ENCODE measurements at places on chromosomes 1 and 21.
A peak's percentile ranks its signal among the peaks of the same experiment; 100 is the strongest.

DNA sequence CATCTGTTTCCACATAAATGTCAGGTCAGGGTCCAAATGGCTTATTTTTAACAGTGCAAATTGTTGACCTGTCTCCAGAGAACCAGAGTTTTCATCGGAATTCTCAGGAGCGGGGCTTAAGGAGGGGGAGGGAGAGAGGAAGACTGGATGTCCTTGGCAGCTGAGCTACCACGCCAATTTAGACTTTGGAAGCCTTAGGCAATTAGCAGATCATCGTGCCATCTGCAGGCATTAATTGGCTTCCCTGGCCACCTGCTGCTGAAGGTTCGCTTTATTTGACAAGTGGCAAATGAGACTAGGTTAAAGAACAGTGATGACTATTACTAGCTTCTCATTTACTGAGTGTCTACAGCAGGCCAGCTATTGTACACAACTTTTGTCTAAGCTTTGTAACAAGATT, 43.7 kb downstream of the HLX start:
- DNase-seq, result no peak

- DNase-seq, result no peak
Observed at GRCh38 chr1:24575905-24576587, 20.2 kb downstream of the NCMAP start.

- DNase-seq, result no peak
Observed at GRCh38 chr1:28950449-28950848, 36.1 kb downstream of the EPB41 start.

GRCh38 chr1:213984387-213985208, 3.2 kb upstream of the PROX1 start:
- no peak for DNase-seq

DNA sequence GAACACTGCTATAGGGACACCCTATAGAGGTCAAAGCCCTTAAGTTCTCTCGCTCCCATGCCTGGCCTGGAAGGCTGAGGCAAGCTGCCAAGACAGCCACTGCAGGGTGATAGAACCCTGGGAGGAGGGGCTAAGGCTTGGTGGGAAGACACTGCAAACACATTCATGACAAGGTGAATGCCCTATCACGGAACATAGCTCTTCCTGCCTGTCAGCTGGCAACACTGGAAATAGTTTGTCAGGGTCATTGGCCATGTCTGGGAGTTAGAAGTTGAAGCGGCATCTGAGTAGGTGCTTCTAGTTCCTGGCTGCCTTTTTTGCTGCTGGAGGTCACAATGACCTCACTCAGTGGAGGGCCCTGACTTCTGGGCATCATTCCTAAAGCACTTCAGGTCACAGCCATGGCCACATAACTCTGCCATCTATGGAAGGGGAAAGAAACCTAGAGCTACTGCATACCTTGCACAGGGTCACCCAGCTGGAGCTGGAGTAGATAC, 4.2 kb downstream of the FABP3 start:
- no peak for DNase-seq

DNA sequence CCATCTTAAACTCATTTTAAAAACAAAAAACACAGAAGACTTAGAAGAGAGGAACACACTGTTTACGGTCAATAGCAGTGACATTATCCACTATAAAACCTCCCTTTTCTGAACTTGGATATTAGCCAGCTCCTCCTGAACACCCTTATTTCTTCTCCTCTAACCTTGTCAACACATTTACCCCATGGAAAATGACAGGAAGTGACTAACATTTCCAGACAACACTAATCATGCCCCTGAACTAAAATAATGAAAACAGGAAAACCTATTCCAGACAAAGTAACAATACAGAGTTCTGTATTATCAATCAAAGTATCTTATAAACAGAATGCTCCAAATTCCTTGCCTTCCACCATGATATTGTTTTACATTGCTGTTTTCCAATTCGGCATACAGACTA, 45.3 kb downstream of the PALMD start:
- DNase-seq, result no peak

DNA sequence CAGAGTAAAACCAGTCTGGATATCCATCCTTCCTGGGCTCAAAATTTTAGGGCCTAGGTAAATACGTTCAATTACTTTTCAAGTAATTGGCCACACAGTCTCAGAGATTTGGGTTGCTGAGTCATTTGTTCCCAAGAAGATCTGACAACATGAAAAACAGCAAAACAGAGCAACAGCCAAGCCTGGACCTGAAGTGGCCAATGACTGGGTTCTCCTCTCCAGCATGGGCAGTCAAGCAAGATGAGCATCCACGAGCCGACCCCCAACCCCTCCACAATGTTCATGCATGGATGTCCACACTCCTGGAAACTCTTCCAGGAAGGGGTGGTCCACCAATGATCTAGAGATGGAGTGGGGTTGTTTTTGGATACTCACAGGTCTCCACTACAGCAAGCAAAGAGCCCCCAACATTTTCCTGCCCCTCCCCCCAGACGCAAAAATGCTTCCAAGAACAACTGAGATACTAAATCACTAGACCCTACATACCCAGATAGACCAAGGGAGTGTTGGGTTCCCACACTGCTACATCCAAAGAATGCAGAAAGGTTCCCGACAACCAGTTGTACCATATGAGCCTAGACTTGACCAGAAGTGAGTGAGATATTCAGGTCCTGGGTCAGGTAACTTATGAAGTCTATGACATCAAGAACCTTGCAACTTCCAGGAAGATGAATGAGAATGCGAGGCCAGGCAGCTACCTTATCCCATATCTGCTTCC, 73.0 kb downstream of the CD46 start:
- no peak for DNase-seq

GRCh38 chr21:24290151-24290833, 1317.0 kb downstream of the MRPL39 start:
- no peak for DNase-seq

DNA sequence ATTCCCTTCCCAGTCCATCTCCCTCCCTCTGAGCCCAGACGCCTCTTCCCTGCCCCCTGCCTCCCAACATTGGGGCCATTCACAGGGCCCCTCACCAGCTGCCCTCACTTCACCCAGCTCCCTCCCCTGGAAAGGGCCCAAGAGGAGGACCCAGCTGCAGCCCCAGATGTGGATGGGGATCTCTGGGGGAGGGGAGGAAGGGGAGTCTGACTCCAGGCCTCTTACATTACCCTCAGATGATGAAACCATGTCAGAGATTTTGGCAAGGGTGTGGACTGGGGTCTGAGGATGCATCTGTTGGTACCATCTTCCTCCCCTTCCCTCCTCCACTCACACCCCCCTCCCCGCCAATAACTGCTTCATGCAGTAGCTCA, 1.1 kb upstream of the KIF21B start:
- no peak for DNase-seq

DNA sequence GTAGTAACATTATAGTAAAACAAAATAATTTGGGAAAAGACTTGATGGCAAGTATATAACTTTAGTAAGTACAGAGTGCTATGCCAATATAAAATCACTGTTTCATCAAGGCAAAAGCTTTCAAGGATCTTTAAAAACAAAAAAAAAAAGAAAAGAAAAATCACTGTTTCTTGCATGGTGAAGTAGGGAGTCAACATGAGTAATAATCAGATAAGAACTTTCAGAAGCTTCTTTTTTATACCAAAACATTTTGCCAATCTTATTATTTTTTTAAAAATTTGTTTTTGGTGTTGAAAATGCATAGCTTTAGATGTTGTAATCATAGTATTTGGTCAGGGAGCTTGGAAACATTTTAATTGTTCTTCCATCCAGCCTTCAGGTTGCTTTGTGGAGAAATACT, 37.2 kb downstream of the CAMSAP2 start:
- DNase-seq, result no peak

GRCh38 chr21:31731056-31731856, 662 bp downstream of the SCAF4 start:
- peak; percentile 29 for DNase-seq

DNA sequence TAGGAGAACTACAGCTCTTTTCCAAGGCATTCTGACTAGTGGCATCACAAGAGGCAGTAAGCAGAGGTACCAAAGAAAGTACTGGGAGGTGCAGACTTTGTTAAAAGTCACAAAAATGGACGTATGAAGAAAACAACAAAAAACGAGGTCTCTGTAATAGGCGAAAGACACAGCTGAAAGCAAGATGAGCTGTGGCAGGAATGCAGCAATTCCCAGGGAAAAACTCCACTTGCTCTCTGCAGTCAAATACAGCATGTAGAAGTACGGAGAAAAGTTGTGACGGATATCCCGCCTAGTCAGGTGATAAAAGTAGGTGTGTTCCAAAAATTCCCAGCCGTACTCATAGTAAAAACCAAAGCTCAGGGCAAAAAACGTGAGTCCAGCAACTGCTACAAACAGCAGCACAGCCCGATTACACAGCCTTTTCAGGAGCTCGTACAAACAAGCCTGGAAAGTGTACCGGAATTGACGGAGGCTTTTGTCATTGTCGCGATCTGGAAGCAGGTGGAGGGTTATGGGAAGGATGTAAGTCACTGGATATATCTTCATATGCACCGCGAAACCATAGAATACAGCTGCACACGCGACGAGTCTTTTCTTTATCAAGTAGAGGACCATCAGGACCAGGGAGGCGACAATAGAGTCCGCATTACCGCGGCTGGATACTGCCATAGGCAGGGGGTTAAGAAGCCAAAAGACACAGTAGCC, 979 bp downstream of the PIGM start:
- DNase-seq, result no peak

DNA sequence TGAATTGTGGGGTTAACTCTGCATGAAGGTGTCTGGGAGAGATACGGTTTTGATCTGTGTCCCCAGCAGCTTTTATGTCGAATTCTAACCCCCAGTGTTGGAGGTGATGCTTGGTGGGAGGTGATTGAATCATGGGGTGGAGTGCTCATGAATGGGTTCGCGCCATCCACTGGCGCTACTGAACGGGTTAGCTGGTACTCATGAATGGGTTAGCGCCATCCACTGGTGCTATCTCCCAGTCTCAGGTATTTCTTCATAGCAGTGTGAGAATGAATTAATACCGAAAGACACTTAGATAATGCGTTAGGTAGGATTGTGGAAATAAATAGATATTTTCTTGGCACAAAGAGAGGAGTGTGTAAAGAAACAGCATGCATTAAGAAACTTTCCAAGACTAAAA, 32.9 kb upstream of the CLDN8 start:
- DNase-seq, result no peak

DNA sequence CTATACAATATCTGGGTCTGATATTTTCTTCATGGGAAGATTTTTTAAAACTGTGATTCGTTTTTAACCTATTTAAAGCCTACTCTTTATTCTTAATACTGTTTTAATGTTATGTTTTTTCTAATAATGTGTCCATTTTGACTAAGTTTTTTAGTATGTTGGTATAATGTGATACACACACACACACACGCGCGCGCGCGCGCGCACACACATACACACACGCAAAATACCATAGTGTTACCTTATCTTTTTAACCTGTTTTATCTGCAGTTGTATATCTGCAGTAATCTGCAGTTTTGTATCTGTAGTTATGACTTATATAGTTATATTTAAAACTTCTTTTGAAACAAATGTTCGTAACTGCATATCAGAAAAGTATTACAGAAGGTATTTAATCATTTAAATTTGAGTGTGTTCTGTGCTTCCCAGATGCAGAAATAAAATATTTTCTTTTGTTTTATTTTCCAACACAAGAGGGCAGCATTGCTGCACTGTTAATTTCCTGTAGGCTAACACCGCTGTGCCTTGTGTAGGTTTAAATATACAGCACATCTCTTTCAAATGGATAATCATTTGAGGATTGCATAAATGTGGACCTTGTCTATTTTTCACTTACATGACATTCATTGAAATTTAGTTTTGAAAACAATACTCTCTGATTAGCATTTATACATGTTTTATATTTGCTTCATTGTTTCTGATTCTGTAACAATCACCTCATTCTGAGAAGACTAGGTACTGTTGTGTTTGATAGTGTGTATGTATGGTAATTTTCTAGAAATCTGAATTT, 166.1 kb downstream of the PDE4B start:
- peak; percentile 49 for DNase-seq

GRCh38 chr21:34881421-34881820, 167.7 kb downstream of the RUNX1 start:
- DNase-seq, result no peak

GRCh38 chr1:51679435-51679834, 62.5 kb downstream of the OSBPL9 start:
- no peak for DNase-seq

DNA sequence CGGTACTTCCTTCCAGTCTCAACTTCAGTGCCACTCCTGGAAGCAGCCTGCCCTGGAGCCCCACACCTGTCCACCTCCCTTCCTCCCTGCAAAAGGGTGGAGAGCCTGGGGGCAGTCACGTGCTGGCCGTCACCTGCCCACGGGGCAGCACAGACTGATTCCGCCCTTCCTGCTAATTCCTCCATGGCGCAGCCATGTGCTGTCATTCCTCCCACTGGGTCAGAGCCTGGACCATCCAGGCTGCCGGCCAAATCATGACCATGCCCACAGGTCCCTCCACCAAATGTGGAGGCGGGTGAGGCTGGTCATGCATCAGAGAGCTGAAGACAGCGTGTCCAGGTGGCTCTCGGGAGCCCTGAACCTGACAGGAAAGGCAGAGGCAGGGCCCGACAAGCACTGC, 24.4 kb upstream of the GPR153 start:
- DNase-seq, result no peak

GRCh38 chr1:241639623-241640148, 483 bp downstream of the CHML start:
- DNase-seq, result no peak

GRCh38 chr1:41813755-41814745, 104.7 kb downstream of the HIVEP3 start:
- DNase-seq, result no peak

DNA sequence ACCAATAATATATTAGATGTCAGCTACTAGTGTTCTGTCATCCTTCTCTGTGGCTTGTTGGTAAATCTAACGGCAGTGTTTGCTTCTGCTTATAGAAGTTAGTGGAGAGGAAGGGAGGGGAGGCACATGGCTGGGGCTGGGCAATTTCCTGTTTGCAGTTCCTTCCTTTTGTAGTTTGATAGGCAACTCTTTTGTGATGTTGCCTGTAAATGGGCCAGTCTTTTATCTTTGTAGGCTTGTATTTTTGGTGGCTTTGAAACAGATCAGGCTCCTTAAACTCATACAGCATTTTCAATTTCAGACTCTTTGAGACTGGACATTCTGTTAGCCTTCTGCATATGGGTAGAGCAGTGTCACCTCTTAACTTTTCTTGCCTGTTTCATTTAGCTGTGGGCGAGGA, 48.1 kb downstream of the CDC14A start:
- no peak for DNase-seq

DNA sequence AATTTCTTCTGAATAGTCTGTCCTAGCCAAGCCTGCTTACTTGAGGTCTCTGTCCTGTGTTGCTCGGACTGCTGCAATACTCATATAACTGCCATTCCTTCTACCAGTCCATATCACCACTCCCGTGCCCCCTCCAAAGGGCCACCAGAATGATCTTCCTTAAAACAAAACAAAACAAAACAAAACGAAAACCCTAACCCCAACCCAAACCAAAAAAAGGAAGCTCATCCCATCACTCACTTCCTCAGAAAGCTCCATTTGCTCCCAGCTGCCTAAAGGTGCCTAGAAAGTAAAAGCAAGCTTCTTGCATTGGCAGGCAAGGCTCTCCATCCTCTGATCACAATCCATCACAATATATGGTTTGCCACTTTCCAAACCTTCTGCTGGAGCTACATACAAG, 20.3 kb downstream of the USP24 start:
- DNase-seq, result no peak
